ENCODE measurements at places on chromosomes 12 and 14.
A peak's percentile ranks its signal among the peaks of the same experiment; 100 is the strongest.

- no peak for DNase-seq
These were observed 7.5 kb downstream of the TNFRSF1A start for GRCh38 chr12:6334359-6334758.

- no peak for DNase-seq
These were observed 1.0 kb downstream of the ATXN7L3B start for GRCh38 chr12:74538491-74539258.

GRCh38 chr12:51793201-51793600 is 55.3 kb downstream of the FIGNL2 start:
- DNase-seq, result no peak

- no peak for DNase-seq
These were observed 333.8 kb downstream of the KCNH5 start for GRCh38 chr14:62711351-62712023.

DNA sequence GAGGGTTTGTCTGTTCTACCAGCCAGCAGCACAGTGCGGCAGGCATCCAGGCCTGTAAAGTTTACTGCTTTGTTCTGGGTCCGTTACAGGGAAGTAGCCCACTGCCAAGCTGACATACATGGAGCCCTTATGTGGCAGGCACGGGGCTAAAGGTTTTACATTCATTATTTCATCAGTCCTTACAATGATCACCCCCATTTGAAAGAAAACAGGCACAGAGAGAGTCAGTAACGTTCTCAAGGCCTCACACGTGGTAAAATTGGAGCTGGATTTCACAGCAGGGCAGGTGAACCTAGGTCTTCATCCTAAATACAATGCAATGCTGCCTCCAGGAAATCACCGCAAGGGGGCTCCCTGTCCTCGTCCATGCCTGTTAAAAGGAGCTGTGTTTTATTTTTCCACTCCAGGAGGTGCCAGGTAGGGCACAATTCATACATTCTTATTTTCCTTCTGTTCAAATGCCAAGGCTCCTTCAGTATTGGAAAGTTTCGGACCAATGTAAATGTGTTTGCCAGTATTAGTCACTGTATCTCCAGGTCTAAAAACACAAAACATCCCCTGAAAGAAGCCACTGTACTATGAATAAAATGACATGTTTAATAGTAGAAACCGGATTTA is 172.2 kb upstream of the GZMB start:
- DNase-seq, result peak; percentile 69

GRCh38 chr12:23204933-23205778 is 580.2 kb downstream of the ETNK1 start:
- DNase-seq, result no peak

DNA sequence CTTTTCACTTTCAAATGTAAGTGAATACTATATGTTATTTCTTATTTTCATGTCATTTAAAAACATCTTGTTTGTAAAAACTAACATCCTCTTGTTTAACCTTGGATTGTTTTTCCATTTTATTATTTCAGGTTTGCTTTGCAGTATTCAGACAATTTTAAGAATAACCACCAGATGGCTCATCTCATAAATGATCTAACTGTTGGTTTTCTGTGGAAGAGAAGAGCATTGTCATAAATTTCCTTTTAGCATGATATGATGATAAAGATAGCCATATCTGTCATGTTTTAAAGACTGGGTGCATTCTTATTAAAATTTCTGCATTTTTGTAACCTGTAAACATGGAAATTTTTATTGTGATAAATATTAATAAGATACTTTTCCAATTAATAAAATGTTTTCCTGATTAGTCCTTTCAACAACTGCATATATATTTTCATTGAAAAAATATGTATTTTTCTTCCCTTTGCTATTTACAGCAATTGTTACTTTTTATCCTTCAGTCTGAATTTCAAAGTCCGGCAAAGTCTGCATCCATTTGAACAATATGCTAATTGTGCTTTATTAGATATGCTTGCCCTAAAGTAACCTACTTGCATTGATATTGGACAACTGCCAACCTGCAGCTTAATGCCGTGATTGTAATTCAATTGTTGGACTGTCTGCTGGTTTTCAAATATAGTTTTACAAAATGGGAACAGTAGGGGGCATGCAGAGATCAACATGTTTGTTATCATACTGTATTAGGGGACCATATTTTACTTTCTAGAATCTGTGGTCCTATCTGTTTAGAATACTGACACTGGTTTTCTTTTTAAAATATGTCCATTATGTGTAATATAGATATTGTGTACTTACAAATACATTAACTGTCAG is 163.4 kb downstream of the GARIN6 start:
- DNase-seq, result no peak

DNA sequence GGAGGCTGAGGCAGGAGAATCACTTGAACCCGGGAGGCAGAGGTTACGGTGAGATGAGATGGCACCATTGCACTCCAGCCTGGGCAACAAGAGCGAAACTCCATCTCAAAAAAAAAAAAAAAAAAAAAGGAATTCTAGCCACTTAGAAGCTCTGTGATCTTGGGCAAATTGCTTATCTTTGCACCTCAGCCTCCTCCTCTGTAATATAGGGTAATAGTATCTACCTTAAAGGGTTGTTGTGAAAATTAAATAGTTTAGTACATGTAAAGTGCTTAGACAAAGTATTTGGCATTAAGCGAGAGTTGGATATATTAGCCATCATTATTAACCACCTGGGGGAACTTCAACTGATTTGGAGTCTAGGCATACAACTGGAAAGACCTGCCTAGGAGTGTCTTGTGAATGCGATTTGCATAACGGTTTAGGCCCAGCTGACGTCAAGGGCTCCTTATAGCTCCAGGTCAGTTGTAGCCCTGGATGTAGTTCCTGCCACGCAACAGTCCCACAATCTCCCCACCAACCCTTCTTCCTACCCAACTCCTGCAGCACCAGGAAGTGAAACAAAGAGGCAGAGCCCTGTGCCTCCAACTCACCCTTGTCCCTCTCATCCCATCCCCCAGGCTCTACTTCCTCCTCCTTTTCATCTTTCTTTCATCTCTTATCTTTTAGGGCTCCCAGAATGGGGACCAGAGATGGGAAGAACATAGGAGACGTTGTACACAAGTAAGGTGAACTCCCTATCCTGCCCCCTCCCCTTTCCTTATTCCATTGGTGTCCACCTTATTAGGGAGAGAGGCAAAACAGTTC is 2.1 kb upstream of the IL23A start:
- no peak for DNase-seq

- no peak for DNase-seq
These were observed 114.3 kb upstream of the PDZRN4 start for GRCh38 chr12:41073633-41074472.

- DNase-seq, result no peak
These were observed 130.8 kb downstream of the RTN1 start for GRCh38 chr14:59739794-59740193.

All from omental fat pad (tissue), 4 donors.